ENCODE measurements at places on chromosomes 5 and 9.

- DNase-seq = no peak
Observed at GRCh38 chr9:92173318-92173717, 58.1 kb upstream of the SPTLC1 start.

DNA sequence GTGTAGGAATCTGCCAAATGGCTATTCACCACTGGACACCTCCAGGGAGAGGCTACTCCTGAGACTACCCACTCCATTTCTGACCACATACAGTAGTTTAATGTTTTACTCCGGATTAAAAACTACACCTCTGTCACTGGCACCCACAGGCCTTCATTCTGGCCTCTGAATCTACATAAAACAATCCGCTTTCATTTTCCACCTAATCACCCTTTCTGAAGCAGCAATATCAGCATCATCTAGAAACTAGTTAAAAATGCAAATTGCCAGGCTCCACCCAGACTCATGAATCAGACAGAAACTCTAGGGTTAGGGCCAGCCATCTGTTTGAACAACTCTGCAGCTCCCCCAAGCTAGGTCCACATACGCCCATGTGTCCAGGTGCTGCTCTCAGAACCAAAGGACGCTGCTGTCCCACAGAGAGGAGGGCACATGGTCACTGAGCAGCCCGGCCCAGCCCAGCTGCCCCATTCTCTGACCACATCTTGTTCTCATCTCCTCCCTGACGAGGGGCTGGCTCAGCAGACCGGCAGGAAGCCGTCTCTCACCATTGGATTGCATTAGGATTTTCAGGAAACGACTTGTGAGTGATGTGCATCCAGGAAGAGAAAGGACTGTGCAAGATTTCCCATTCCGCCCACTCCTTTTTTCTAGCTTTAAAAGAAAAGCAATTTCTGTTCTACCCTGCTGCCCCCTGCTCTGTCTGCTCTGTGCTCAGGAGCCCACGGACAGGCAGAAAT lies 34.7 kb downstream of the ADAM19 start:
- peak; percentile 86 for DNase-seq

DNA sequence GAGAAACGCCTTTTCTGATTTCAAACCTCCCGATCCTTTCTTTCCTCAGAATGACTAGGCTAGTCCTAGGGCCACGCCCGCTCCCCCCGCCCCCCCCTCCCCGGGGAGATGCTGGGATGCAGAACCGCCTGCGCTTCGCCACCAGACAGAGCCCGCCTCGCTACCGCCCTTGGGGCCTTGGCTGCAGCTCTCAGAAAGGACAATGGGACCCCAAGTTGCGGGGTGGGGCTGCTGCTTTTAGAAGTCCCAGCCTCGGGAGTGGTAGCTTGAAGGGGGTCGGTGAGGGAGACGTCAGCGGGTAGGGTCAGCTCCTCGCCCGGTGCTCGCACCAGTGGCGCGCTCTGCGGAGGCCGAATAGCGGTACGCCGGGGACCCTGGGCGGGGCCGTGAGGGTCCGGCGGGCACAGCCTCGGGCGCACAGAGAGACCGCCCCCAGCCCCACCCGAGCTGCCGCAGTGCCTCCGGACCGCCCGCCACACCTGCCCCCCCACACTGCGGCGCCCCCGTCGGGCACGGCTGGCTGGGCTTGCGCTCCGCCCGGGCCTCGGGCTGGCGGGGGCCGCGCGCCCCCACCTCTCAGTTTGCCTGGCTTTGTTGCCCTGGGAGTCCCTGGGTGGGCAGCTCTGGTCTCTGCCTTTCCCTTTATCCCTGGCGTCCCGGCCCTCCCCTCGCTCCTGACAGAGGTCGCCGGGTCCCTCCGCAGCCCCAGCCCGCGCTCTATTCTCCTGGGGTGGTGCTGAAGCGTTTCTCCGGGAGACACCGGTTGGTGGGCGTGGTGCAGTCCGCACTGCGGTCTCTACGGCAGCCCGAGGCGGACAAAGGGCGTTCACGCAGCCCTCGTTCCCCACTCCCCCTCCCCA lies 1.2 kb downstream of the MAP1B start:
- peak; percentile 95 for DNase-seq

- no peak for DNase-seq
Observed at GRCh38 chr9:31740705-31741104, 643.7 kb upstream of the ACO1 start.

DNA sequence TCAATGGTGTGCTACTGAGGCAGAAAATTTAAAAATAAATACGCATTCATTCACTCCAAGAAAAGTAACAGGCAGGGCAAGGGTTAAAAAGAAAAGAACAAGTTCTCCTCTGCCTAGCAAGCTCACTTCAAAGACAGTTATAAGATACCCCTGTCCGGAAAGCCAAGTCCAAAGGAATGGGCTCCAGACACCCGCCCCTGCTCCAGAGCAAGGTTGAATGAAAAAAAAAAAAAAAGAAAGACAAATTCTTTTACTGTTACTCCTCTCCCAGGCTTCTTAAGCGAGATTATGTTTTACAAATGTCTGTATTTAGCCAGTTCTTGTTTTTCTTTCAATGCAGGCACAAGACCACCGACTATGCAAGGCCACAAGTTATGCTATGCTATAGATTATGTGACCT lies 9.1 kb upstream of the ANXA2R start:
- no peak for DNase-seq

- DNase-seq = no peak
Observed at GRCh38 chr5:40631236-40631635, 48.5 kb upstream of the PTGER4 start.

- DNase-seq = no peak
Observed at GRCh38 chr9:111627260-111627963, 3.7 kb upstream of the DNAJC25 start.

DNA sequence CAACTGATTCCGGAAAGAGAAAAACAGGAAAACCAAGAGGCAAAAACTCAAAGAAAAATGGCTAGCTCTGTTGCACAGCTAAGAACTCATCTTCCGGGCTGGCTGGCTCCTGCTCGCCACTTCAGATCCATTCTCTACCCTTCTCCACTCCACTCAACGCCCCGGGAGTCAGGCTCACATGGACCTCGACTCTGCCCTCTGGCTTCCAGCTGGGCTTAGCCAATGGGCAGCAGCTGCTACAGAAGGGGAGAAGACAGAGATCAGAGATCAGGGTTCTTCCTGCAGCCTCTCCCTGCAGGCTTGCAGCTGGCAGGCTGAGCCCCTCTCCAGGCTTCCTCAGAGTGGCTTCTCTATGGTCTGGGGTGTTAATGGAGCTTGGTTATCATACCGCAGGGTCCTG lies 187.5 kb downstream of the MED10 start:
- no peak for DNase-seq

DNA sequence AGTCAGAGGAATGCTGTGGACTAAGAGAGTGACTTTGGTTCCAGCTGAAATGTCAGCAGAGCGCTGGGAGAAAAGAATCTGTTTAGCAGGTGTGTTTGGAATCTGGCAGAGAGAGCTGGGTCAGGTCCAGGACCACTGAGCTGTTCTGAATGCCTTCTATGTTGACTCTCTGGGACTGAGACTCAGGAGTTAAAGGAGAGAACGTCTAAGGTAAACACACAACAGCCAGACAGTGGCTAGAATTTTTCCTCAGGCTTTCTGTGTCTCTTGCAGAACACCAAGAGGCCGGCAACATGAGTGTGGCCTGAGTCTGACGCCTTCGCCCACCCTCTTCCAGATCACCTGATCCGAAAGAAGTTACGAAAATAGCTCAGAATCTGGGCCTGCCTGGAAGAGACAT lies 107.2 kb upstream of the ZNF462 start:
- no peak for DNase-seq

GRCh38 chr5:113205807-113206206 lies 229.0 kb downstream of the TSSK1B start:
- DNase-seq = peak; percentile 13

DNA sequence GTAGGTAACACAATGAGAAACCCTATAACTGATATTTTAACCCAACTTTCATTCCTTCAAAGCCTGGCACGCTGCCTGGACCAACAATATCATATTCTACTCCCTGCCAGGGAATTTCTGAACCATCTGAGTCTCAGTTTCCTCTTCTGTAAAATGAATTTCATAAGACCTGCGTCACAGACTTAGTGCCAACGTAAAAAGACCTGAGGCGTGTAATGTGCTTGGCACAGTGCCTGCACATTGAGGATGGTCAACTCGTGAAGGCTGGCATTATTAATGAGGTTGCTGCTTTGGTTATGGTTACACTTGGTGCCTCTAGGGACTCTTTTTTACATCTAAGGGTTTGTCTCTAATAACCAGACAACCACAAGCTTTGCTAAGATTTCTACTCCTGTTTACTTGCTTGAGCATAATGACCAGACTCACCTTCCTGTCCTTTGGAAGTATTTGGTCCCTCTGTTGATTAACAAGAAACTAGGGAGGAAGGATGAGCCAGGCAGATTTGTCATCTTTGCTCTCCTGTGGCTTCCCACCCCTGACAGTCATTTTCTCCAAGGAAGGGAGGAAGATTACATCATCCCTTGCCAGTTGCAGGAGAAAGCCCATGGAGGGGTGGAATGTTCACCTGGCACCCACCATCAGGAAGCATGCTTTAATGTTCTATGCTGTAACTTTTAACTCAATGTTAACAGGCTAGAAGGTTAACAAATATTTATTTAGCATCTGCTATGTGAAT lies 79.0 kb downstream of the PAPPA start:
- peak; percentile 18 for DNase-seq

DNA sequence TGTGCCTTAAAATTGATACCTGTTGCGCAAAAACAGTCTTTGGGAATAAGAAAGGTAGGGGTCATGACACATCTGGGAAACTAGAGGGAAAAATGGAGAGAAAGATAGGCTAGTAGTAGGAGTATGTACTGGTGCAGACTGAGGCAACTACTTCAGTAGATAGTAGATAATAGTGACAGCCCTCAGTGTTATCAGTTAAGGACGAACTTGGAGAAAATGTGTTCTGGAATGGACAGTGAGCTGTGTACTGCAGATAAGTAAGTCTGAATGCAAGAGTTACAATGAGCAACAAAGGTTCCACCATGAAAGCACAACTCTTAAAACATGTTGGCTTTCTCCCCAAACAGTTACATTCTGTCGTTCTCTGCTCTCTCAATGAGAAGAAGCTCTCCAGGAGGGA lies 6.5 kb upstream of the INSL6 start:
- no peak for DNase-seq

GRCh38 chr9:28502741-28503140 lies 929.5 kb upstream of the C9orf72 start:
- no peak for DNase-seq

- no peak for DNase-seq
Observed at GRCh38 chr9:34499076-34499475, 23.7 kb downstream of the ENHO start.

GRCh38 chr9:129497005-129497812 lies 123.7 kb downstream of the C9orf50 start:
- DNase-seq = peak; percentile 92

GRCh38 chr9:133056533-133056932 lies 5.2 kb upstream of the CEL start:
- DNase-seq = peak; percentile 58

DNA sequence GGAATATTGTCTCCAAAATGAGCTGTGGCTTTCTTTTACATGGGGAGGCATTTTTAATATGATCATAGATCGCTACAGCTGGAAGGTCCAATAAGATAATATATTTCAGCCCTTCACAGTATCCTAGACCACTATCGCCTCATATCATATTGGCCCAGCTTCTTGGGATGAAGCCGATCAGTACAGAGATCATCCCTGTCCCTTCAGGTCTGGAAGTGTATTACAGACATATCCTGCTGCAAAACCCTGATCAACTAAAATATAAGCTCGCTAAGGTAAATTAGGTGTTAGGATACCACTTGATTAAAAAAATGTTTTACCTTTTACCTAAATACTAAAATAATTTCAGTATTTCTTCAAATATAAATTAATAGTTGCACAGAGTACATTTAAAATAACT lies 41.7 kb downstream of the JAKMIP2 start:
- DNase-seq = no peak

DNA sequence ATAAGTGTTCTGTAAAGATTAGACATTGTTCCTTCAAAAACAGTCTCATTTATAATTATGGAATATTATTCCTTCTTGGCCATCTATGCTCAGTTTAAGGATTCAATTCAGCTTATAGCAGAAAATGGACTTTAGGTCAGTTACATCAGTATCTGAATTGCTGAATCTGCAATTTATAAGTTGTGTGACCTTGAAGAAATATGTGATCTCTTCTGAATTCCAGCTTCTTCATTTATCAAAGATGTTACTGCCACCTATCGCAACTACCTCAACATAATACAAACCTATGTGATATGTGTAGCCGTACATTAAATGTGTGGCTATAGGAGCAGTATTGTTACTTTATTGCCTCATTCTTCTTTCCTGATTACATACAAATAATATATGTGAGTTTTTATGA lies 118.2 kb downstream of the CDH12 start:
- no peak for DNase-seq

GRCh38 chr5:123671711-123672456 lies 159.9 kb downstream of the CSNK1G3 start:
- no peak for DNase-seq

GRCh38 chr5:54595721-54596120 lies 78.2 kb downstream of the SNX18 start:
- no peak for DNase-seq

DNA sequence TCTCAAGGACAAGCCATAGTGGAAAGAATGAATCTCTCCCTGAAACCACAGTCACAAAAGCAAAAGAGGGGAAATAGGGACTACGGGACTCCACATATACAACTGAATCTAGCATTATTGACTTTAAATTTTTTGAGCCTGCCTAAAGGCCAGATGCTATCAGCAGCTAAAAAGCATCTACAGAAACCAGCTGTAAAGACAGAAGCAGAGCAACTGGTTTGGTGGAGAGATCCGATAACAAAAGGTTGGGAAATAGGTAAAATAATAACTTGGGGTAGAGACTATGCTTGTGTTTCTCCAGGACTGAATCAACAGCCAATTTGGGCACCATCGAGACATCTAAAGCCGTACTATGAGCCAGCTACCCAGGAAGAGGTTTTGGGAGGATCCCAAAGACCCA lies 281.2 kb downstream of the CDH18 start:
- no peak for DNase-seq

DNA sequence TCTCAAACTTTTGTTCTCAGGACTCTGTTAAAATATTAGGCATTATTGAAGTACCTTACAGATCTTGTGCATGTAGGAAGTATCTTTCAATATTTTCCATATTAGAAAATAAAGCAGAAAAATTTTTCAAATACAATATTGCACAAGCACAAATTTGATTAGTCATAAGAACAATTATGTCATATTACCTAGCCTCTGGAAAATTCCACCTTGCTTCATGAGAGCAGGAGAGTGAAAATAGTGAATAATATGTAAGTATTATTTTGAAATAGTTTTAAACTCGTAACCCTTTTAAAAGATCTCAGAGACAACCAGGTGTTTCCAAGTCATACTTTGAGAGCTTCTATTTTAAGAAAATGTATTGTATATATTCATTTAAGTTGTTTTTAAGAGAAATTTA lies 1672.9 kb upstream of the ACO1 start:
- no peak for DNase-seq

- DNase-seq = no peak
Observed at GRCh38 chr9:2019723-2020122, 4.6 kb downstream of the SMARCA2 start.

DNA sequence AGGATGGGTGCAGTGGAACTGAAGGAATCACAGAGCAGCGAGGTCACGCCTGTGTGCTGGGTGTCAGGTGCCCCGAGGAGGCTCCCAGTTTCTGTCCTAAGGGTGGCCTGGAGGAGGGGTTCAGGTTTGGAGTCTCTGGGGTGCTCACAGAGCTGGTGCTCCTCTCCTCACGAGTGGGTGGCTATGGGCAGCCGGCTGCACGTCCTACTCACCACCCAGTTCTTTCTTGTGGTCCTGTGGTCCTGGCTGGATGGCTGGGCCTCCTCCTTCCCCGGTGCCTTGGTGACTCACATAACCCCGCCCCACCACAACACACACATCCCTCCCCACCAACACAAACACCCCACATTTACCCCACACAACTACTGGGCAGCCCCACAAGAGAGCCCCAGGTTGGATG lies 9.9 kb upstream of the PTGS1 start:
- peak; percentile 77 for DNase-seq

- peak; percentile 96 for DNase-seq
Observed at GRCh38 chr9:128001779-128002298, 21.1 kb upstream of the EEIG1 start.
